A375 (cell line): ENCODE measurements at places on chromosomes 12 and 14. TPM values are rescaled to one million over a fixed set of nuclear protein-coding genes. Genes with fewer than 3 reads are reported as not detected.

Gene BEGAIN
- total RNA-seq = 1.2 and 3.1 TPM in 2 replicates

Gene IKBIP
- 25.3 and 29.2 TPM in 2 replicates for total RNA-seq

Gene CSAD
- 18.5 and 19.8 TPM in 2 replicates for total RNA-seq

Gene SMOC1
- 17.7 and 18.4 TPM in 2 replicates for total RNA-seq

Gene ACVRL1
- 0.16 and 0.53 TPM in 2 replicates for total RNA-seq

Gene BMAL2
- 9.0 and 15.7 TPM in 2 replicates for total RNA-seq

Gene RNU4-1
- total RNA-seq = under 0.01 TPM in 2 replicates

Gene MLEC
- 79.1 and 82.7 TPM in 2 replicates for total RNA-seq

Gene CLMN
- total RNA-seq = 14.7 and 14.9 TPM in 2 replicates

Gene FAM181A
- total RNA-seq = not detected in 2 replicates

Gene TMEM229B
- 7.1 and 9.8 TPM in 2 replicates for total RNA-seq

Gene CLEC6A
- not detected in 2 replicates for total RNA-seq

Gene TCL1B
- total RNA-seq = not detected in 2 replicates

Gene OSGEP
- 16.4 and 19.1 TPM in 2 replicates for total RNA-seq

Gene GALNT8
- total RNA-seq = not detected in 2 replicates

Gene NDUFA12
- total RNA-seq = 75.0 and 81.6 TPM in 2 replicates

Gene GPR135
- 3.1 and 3.2 TPM in 2 replicates for total RNA-seq

Gene GDF3
- total RNA-seq = not detected in 2 replicates

Gene ACACB
- 4.1 and 6.6 TPM in 2 replicates for total RNA-seq

Gene LTBR
- total RNA-seq = 118 and 138 TPM in 2 replicates

Gene FGF23
- not detected in 2 replicates for total RNA-seq

Gene TAS2R31
- total RNA-seq = 1.1 and 1.2 TPM in 2 replicates

Gene ENDOU
- total RNA-seq = 0.13 TPM in 1 of 2 replicates, not detected in the other

Gene OR11H7
- total RNA-seq = not detected in 2 replicates

Gene JDP2
- total RNA-seq = 35.8 and 38.6 TPM in 2 replicates

Gene TTC6
- 1.8 and 2.6 TPM in 2 replicates for total RNA-seq
